Right atrium auricular region (tissue), 2 donors: ENCODE measurements at places on chromosomes 3 and 15. TPM values are rescaled to one million over a fixed set of nuclear protein-coding genes. Genes with fewer than 3 reads are reported as not detected.

DNA sequence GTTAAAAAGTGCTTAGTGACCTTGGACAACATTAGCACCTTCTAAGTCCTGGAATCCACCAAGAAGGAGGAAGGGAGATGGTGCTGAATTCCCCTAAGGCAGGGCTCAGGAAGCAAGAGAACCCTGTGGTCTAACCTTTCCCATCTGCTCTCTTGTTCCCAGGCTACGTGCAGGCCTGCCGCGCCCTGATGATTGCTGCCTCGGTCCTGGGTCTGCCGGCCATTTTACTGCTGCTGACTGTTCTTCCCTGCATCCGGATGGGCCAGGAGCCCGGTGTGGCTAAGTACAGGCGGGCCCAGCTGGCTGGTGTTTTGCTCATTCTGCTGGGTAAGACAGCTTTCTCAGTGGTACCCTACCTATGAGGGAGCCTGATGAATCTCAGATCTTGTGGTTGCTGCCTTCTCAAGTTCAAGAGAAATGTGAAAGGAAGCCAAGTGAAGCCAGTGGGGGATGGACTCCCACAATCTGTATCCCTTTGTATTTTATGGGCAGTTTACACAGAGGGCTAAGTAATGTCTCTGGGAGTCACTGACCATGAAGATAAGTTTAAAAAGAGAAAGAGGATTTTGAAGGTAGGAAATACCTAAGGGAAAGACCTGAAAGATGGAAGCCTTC, 4.4 kb downstream of the CLDN11 start:
- no peak for DNase-seq

The TNK2 gene
- total RNA-seq = 26.5 TPM

The MUC13 gene
- not detected for total RNA-seq

- no peak for DNase-seq
Observed at GRCh38 chr3:59764171-59764570, 714.3 kb upstream of the CFAP20DC start.

DNA sequence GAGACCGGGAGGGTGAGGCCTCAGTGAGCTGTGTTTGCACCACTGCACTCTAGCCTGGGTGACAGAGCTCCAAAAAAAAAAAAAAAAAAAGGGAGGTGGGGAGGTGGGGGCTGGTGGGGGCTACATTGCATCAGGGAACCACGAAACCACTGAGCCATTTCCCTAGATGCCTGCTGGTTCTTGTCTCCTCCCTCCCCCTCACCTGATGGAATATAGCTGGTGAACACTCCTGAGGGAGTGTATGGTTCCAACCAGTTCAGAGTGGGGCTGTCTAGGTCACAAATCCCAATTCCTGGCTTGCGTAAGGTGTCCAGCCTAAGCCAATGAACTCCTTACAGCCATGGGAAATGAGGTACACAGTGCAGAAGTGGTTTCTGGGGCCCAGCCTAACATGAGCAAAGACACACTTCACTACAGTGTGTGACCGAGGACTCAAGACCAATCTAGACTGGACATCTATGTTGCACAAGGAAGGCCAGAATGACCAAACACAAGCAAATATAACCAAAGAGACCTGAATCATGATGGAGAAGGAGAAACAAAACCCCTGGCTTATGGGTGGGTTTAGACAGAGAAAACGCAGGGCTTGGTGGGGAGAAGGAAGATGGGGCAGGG, 39.1 kb upstream of the OSBPL11 start:
- DNase-seq = no peak

DNA sequence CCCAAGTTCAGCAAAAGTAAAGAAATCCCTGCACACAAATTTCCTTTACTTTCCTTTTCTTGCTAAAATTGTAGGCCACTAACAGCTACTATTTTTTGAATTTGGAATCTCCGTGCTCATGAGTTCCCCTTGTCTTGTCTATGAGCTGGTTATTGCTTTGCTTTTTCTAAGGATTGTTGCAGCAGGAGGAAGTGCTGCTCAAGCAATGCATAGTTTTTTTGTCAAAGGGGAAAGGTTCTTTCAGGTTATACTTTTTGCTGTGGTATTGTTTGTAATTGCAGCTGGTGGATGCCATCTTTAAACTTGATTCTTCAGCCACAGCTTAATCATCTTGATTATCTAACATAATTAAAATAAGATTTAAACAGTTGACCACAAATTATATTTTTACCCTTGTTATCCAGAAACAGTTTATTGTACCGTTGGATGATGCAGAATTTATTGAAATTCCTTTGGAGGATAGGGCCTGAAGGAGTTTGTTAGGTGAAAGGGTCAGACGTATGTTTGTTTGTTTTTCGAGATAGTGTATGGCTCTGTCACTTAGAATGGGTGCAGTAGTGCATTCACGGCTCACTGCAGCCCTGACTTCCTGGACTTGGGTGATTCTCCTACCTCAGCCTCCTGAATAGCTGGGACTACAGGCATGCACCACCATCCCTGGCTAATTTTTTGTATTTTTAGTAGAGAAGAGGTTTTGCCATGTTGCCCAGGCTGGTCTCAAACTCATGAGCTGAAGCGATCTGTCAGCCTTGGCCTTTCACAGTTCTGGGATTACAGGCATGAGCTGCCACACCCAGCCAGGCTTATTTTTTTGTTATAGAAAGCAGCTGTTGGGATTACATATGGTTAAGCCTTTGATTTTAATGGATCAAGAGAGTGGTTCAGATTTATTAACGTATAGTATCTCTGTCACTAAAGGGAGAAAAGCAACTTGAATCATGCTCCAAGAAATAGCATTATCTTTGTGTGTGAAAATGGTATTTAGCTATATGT, 11.7 kb downstream of the MGA start:
- DNase-seq = no peak

GRCh38 chr3:120798346-120798745, 55.8 kb downstream of the GTF2E1 start:
- DNase-seq = no peak

DNA sequence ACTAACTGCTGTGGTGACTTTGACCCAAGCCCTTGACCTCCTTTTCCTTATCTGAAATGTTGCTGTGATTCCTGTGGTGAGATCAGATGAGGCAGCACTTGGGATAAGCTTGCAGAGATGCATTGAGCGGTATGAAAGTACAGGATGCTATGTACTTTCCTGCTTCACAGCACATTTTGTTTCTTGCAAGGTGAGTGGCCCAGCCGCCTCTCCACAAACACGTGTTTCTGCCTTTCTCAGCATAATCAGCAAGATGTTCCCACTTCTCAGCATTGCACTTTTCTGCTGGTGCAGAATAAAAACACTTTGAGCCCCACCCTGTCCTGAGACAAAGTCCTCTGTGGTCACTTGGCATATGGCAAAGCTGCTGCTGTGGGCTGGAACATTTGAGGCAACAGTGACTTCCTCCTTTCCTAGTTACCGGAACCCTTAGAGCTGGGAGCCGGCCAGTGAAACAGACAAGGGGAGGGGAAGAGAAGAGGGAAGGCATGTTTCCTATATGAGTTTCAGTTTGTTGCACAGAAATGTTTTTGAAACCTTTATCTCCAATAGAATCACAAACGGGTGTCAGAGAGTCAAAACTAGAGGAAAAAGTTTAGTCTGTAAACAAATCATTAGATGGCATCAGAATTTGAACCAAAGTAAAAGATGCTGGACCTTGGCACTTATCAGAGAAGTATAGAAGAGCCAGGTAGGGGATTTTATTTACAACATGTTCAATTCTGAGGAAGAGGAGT, 5.0 kb downstream of the NUDT16 start:
- DNase-seq = peak; percentile 85

DNA sequence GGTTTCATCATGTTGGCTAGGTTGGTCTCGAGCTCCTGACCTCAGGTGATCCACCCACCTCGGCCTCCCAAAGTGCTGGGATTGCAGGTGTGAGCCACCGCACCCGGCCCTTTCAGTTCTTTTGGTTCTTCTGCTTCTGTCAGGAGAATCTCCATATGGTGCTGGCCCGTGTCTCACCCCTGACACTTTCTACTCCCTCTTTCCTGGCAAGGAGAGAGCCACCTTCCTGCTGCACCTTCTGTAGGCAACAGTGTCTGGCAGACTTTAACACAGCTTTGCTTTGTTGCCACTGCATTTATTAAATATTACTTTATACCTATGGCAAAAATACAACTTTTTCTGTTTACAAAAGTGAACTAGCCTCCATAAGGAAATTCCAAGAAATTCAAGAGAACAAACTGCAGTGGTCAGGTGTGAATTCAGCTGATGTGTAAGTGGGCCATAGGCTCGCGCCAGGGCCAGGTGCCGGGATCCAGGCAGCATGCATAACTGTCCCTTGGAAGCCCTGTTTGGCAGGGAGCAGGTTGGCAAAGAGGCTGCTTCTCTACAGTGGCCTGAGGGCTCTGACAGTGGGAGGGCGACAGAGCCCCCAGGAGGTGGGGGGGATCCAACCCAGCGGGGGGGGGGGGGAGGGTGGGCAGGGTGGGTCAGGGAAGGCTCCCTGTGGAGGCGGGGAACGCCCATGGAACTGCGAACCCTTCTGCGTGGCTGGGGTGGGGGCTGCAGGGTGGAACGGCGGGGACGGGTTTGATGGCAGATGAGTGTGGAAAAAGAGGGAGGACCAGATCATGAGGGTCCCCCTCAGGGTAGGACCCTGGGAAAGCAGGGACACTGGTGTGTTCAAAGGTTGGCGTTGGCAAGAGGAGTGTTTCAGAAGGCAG, 21.1 kb downstream of the CTSH start:
- no peak for DNase-seq

DNA sequence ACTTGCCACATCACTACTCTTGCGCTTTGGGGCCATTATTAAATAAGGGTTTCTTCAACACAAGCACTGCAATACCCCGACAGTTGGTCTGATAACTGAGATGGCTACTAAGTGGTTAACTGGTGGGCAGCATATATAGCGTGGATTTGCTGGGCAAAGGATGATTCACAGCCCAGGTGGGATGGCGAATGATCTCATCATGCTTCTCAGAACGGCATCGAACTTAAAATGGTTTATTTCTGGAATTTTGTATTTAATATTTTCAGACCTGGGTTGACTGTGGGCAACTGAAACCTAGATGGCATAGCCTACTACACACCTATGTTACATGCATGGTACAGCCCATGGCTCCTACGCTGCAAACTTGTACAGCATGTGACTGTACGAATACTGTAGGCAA, 26.8 kb upstream of the TKT start:
- no peak for DNase-seq

GRCh38 chr3:135056084-135056730, 261.1 kb downstream of the EPHB1 start:
- DNase-seq = no peak

The PLSCR4 gene
- total RNA-seq = 22.9 TPM

The MTFMT gene
- total RNA-seq = 25.9 TPM

DNA sequence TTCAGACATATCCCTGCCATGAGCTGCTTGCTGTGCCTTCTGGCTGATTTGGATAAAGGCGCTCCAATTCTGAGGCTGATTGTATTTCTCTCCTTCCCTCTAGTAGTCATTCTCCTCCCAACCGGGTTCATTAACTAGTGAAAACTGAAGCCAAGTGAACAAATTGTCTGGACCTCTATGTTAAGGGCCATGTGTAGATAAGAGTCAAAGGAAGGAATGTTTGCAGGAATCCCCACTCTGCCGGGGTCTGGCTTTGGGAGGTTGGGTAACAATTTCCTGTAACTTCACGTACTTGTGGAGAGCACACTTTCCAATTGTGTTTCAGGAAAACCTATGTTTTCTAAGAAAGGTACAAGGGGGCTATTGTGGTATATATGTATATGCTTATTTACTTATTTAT, 38.2 kb upstream of the SUCLG2 start:
- DNase-seq = no peak

DNA sequence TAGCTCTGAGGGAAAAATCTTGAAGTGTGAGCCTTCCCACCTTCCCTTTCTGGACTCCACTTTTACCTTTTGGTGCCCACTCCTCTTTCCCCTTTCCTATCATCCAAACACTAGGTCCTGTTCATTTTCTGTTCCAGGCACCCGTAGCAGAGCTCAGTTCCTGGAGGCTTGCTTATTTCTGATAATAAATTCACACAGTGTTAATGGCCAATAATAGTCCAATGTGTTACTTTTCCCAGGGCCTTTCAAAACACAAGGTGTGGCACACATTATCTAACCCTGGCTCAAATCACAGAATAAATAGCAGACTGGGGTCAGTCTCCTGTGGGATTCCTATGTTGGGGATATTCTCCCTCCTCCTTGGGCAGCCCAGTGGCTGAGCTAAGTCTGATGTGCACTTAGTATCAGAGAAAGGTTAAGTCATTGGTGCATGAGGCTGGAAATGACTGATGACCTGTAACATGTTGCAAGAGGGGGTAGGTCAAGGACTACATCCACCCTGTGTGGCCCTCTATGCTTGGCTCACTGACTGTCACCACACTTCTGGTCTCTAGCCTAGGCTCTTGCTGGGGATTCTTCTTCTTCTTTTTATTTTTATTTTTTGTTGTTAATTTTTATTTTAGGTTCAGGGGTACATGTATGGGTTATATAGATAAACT, 43.7 kb upstream of the ROPN1 start:
- DNase-seq = no peak

DNA sequence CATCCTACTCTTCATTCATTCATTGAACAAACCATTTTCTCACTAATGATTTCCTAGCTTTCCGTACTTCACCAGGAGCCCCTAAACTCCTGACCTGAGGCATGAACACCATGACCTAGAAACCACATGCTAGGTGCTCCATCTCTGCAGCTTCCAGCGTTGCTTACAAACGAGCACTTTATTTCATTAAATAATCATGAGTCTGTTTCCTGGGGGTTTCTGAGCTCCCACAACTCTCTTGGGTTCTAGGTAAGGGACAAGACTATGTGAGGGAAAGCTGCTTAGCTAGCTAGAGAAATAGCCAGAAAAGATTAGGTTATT, 1.3 kb downstream of the MAP2K1 start:
- no peak for DNase-seq

DNA sequence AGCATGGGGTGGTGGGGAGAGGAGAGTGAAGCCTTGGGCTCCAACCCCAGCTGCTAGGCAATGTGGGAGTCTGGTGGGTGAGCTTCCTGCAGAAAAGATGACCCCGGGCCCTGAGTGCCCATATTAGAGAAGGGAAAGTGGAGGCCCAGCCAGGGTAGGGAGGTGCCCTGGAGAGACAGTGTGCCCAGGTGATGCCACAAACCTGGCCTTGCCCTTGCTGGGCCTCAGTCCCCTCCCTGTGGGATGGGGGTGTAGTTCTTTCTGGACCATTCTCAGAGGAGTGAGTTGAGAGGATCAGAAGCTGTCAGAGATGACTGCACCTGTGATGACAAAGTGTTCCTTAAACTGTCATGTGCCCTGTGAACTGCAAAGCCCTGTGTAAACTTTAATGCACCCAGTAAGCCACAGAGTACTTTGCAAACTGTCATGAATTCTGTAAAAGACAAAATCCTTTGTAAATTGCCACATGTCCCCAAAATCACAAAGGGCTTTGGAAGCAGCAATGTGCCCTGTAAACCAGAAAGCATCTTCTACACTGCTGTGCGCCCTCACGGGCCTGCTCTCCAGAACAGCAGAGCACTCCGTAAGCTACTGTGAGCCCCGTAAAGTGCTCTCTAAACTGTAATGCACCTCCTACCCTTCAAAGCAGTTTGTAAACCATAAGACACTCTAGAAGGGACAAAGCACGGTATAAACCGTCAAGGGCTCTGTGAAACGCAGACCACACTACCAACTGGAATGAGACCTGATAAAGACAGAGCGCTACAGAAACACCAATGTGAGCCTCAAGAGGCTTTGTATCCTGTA, 51.3 kb upstream of the FGD5 start:
- DNase-seq = no peak
